Memory B cell (primary cell): ENCODE measurements at places on chromosomes 5 and 9.
A peak's percentile ranks its signal among the peaks of the same experiment; 100 is the strongest.

DNA sequence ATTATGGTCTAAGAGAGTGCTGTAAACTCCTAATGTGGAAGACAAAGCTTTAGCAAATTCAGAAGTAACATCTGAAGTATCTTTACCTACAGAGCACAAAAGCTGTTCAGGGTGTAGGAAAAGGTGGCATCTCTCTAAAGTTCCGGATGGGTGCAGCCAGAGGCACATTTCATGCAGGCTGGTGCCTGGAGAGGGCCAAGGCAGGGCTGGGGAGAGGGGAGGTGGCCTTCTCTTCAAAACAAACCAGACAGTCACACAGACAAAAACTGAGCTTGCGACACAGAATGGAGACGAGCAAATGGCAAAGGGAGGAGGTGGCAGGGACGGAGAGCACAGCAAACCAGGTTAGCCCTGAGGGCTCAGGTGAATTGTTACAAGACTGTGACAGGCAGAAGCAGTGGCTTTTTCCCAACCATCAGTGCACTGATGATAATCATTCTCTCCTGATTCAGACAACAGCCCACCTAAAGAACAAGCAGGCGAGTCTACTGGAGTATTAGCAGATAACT is 121.5 kb upstream of the PCA3 start:
- H3K4me3 ChIP-seq = no peak overlapping the region
- H3K36me3 ChIP-seq = no peaks in the 10 kb centered on the region
- H3K27ac ChIP-seq = no peak overlapping the region
- no peaks in the 10 kb centered on the region for H3K27me3 ChIP-seq

GRCh38 chr9:127575875-127576778 is 36.0 kb upstream of the STXBP1 start:
- no peaks in the 10 kb centered on the region for H3K36me3 ChIP-seq
- no peak overlapping the region for H3K4me3 ChIP-seq
- no peak for DNase-seq
- H3K27ac ChIP-seq = no peak overlapping the region

DNA sequence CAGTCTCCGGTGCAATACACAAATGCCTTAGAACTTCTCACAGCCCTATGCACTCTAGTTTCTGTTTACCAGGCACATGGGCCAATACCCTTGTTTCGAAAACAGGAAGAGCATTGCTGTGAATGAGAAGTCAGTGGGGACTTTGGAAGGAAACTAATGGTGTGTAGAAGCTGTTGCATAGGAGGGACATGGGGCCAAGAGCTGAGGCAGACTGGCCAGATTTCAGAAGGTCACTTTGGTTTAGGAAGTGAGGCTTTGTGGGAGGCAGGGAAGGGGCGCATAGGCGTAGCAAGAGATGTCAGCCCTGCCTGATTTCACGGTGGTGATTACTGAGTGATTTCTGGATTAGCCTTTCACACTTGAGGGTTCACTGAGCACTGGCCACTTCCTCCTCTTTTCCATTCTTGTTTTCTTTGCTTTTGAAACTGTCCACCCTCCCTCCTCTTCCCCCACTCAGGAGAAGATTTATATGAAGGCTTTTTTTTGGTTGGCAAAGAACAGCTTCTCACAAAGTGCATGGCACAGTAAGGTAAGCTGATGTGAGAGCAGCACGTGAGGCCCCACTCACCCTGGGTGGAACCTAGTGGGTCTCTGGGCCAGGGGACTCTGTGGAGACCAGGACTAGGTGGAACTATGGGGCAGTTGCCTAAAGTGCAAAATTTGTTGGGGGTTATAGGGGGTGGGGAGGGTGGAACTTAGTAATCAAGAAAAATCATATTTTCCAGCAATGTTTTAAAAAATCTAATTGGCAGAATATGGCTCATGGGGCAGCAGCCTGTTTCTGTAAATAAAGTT is 6.1 kb upstream of the TMEM252 start:
- H3K27ac ChIP-seq = peak overlapping the region; percentile 56
- peak; percentile 23 for DNase-seq
- no peaks in the 10 kb centered on the region for H3K36me3 ChIP-seq

DNA sequence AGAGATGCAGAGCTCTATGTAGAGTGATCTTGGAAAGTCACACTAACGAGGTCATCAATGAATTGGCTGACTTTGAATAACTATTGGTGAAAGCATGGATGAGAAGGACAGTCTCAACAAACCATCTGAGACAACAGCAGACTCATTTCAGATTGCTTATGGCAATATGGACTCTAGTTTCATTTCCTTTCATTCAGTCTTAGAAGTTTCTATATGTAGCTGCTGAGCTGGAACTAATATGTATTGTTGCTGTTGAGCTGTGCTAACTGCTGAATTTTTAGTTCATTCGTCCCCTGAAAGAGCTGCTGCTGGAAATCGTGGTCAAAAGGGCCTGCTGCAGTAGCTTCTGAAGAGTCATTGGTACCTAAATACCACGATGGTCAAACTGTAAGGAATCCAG is 31.3 kb downstream of the TNFSF15 start:
- no peaks in the 10 kb centered on the region for H3K36me3 ChIP-seq
- DNase-seq = no peak
- H3K27me3 ChIP-seq = peaks cover 11% of the 10 kb centered on the region
- peaks cover 22% of the 10 kb centered on the region for H3K4me1 ChIP-seq

DNA sequence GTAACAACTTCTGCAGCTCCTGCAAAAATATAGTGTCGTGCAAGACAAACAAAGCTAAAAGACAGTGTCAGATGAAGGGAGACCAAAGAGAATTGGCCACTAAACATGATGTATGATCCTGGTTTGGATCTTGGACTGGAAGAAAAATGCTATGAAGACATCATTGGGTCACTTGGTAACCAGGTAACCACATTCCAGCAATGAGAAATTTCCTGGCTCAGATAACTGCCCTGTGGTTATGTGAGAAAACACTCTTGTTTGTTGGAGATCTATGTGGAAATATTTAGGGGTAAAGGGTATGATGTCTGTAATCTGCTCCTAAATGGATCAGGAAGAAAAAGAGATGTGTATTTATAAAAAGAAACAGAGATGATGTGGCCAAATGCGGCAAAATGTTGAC is 45.5 kb upstream of the ANKRD33B start:
- H3K27ac ChIP-seq = no peak overlapping the region
- DNase-seq = no peak
- no peak overlapping the region for H3K4me3 ChIP-seq

DNA sequence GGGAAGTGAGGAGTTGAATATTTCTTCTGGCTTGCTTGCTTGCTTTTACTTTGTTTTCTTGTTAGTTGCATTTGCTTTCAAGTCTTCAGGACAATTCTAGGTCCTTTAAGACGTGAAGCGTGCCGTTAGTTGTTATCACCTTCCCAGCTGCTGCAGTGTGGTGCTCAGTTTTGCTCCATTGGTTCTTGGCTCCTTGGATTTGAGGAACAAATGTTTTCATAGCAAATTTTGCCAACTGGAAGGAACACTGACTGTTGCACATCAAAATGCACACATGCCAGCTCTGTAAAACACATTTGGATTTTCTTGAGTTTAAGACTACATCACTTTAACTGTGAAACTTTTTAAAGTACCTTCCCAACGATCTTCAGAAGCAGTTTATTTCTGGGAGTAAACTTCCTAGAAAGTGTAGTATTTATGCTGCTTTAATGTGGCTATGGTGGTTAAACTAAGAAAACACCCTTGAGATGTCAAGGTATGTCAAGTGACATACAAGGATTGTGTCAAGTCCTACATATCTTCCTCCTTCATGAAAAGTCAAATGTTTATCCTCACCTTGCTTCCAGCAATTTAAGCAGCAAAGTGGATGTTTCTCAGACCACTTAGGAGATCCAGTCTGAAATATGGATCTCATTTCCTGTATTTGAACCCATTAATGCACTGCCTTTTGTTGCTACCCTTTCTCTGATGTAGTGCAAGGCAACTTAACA is 24.9 kb downstream of the MOCS2 start:
- DNase-seq = no peak
- H3K4me1 ChIP-seq = peaks cover 3% of the 10 kb centered on the region
- H3K36me3 ChIP-seq = no peaks in the 10 kb centered on the region
- H3K27me3 ChIP-seq = peaks cover 7% of the 10 kb centered on the region
- no peak overlapping the region for H3K4me3 ChIP-seq

DNA sequence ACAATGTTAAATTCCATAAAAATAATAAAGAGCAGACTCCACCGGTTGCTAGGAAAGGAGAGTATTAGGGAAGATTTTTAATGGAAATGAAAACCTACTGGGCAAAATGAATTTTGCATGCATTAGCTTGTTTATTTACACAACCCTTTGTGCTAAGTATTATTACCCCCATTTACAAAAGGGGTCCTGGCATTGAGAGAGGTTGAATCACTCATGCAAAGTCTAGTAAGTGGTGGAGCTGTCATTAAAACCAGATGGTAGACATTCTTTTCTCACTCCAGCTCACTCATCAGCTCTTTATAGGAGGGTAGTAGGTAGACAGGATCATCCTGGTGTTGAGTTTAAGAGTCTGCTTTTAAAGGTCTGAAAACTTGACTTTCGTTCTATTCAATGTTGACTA is 395.1 kb downstream of the PLK2 start:
- peaks cover 2% of the 10 kb centered on the region for H3K27me3 ChIP-seq
- H3K36me3 ChIP-seq = no peaks in the 10 kb centered on the region
- H3K4me1 ChIP-seq = no peaks in the 10 kb centered on the region
- no peak overlapping the region for H3K27ac ChIP-seq

DNA sequence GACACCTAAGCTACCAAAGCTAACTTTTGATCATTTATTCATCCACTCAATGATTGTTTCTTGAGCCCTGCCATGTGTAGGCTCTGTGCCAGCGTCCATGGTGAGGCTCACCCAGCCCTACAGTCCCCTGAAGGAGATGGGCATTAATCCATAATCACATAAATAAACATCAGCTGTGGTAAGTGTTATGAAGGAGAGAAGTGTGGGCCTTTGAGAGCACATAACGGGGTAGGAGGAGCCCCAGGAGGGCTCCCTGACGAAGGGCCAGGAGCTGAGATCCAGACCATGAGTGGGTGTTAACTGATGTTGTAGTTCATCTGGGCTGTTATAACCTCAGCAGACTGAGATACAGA is 53.9 kb upstream of the AFAP1L1 start:
- H3K27me3 ChIP-seq = peaks cover 7% of the 10 kb centered on the region
- DNase-seq = no peak
- H3K36me3 ChIP-seq = no peaks in the 10 kb centered on the region
- H3K4me1 ChIP-seq = no peaks in the 10 kb centered on the region
- H3K4me3 ChIP-seq = no peak overlapping the region

DNA sequence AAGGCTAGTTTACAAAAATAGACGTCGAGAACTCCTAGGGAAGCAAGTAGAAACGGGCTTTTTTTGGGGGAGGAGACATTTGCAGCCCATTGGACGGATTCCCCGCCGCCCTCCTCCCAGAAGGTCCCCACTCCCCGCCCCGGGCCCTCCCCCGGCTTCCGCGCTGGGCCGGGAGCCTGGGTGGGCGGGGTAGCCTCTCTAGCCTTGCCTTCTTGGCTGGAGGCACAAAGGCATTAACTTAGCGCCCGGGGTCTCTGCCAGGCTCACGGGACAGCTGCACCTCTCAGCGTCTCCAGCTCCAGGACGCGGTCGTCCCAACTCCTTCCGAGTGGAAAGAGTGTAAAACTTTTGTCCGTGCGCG is at the start of gene DMRTA1:
DMRTA1 (plus strand) TSS at position 236 of the 361 bp plus-strand sequence. CDS start 242 bp downstream, outside the sequence.
- peaks cover 11% of the 10 kb centered on the region for H3K27me3 ChIP-seq
- H3K36me3 ChIP-seq = no peaks in the 10 kb centered on the region
- peak within 1 kb of the TSS; percentile 55 for H3K4me3 ChIP-seq
- peaks cover 4% of the 10 kb centered on the region for H3K4me1 ChIP-seq
- no peak for DNase-seq

GRCh38 chr5:143682929-143683386 is 129.0 kb upstream of the HMHB1 start:
- H3K27me3 ChIP-seq = no peaks in the 10 kb centered on the region
- DNase-seq = no peak
- H3K4me3 ChIP-seq = no peak overlapping the region
- H3K27ac ChIP-seq = no peak overlapping the region

DNA sequence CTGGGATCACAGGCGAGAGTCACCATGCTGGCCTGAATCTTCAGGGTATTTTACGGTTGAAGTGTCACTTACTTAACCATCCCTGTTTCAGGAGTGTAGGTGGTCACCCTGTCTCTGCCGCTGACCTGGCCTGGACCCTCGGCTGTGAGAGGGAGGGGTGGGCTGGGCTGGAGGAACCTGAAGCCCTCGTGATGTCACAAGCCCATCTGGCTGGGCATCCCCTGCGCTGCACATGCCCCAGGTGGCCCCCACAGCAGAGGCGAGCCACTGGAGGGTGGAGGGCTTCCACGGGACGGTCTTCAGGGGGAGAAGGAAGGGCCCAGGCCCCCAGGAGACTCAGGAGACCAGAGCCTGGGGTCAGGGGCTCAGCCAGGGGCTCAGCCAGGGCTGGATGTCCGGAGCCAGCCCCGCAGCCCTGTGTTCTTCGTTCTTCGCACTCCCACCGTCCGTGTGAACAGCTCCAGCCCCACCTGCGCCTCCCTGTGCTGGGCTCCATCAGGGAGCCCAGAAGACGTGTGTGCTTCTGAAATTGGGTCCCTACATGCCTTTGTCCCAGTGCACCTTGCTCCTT is 7.6 kb upstream of the AHRR start:
- H3K4me1 ChIP-seq = peaks cover 3% of the 10 kb centered on the region
- peaks cover 23% of the 10 kb centered on the region for H3K36me3 ChIP-seq
- no peak overlapping the region for H3K27ac ChIP-seq
- no peak for DNase-seq
- no peak overlapping the region for H3K4me3 ChIP-seq
